ENCODE measurements at places on chromosomes 5 and 9.

DNA sequence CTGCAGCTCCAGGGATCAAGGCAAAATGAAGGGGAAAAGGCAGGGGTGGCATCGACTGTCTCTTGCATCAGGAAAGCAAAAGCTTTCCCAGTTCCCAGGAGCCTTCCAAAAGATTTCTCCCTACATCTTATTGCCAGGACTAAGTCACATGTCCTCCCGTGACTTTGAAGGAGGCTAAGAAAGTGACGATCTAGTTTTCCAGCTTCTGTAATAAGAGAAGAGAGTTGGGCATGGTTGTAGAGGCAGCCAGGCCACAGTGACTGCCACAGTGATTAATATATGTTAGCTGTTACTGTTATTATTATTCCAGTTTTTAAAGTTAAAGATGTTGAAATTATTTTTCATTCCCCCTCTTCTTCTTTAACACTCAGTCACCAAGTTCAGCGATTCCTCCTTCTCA is 77.1 kb downstream of the RMI1 start:
- no peak for DNase-seq

DNA sequence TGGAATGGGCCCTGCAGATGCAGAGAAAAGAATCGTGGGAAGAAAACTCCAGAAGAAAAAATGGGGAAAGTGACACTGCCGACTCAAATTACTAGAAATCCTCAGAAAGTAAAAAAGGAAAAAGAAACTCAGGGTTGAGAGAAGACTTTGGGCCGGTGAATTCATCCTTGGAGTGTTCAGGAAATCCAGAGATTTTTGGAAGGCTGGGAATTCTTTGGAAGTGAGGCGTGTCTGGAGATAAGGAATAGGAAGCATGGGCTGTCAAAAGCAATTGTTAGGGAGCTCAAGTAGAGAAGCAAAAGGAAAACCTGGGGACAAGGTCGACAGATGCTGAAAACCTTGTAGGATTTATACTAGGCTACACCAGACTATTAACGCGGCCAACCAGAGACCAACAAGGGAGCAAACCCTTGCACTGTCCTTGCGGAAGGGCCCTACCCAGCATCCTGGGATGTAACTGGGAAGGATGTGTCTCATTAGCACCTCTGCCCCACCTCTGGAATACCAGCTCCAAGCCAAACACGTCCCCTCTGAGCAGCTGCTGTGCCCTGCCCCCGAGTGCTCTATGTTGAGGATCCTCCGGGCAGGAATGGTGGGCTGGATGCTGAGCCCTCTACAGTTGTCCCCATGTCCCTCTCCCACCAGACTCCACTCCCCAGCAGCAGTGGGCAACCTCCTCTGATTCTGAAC is 11.6 kb downstream of the DAB2IP start:
- no peak for DNase-seq

DNA sequence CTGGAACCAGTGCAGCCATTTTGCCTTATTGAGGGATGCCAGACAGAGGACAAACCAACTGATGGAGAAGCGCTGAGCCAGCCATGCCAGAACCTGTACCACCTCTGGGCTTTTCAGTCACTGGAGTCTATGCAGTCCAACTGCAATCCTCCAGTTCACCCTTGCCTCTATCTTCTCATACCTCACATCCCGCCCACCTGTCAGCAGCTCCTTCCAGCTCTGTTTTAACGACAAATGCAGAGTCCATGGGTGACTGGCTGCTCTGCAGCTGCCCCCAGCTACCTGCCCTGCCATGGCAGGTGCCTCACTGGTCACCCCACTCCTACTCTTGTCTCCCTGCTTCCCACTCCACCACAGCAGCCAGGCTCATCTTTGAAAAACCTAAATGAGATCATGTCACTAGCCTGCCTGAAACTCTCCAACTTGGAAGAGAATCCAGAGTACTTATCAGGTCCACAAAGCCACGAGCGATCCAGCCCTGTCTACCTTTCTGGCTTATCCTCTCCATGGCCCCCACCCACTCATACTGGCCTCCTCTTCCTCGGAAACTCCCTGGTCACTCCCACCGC is 14.0 kb upstream of the ACSL6 start:
- DNase-seq = no peak

DNA sequence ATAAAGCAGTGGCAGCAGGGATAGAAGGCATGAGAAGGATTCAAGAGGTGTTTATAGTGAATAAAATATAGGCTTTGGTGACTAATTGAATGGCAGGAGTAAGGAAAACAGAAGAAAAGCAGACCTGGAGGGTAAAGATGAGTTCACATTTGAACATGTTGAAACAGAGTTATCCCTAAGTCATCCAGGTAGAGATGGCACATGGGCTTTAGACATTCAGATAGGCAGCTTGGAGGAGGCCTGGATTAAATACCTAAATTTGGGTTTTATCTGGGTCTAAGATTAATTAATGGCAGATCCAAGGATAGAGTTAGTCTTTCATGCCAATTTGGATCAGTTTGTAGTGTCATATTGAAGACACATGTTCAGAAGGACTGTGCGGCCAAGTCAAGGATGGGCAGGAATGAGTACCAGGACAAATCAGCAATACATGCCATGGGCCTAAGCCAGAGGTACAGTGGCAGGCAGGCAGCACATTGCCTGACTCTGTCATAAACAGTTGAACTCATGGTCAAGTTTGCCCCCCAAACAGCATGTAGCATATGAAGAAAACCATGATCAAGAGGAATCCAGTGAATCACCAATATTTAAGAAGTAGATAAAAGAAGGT is 115.5 kb upstream of the SLC12A2 start:
- DNase-seq = no peak
